NB4 (cell line): ENCODE measurements at places on chromosomes 6 and 20.
A peak's percentile ranks its signal among the peaks of the same experiment; 100 is the strongest.

DNA sequence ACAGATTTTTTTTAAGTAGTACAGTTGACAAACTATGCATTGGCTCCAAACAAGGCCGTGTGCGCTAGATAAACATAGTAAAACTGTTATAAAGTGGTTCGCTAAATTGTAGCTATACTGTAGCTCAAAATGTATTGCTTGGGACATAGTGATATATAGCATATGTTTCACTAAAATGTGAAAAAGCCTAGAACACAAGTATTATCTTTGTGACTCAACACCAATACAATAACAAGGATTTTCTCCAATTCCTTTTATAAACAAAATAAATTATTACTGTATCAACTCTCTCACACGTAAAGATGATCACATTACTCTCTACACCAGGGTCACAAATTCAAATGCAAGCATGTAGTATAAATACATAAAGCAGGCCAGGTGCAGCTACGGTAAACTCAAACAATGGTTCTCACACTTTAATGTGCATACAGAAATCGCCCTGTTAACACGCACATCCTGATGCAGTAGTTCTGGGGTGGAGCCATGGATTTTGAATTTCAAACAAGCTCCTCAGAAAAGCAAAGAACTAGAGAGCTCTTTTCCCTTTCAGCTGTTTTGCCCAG lies 214.6 kb downstream of the GMDS start:
- no peak for DNase-seq

DNA sequence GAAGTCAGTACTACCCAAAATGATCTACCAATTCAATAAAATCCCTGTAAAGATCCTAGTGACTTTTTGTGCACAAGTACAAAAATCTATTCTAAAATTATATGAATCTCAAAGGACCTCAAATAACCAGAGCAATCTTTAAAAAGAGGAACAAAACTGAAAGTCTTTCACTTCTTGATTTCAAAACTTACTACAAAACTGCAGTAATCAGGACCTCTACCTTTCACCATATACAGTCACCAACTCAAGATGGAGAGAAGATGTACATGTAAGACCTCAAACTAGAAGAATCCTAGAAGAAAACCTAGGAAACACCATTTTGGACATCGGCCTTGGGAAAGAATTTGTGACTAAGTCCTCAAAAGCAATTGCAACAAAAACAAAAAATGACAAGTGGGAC lies 109.5 kb upstream of the CD93 start:
- DNase-seq = peak; percentile 65

GRCh38 chr6:43511824-43512415 lies 1.8 kb upstream of the LRRC73 start:
- DNase-seq = peak; percentile 22

DNA sequence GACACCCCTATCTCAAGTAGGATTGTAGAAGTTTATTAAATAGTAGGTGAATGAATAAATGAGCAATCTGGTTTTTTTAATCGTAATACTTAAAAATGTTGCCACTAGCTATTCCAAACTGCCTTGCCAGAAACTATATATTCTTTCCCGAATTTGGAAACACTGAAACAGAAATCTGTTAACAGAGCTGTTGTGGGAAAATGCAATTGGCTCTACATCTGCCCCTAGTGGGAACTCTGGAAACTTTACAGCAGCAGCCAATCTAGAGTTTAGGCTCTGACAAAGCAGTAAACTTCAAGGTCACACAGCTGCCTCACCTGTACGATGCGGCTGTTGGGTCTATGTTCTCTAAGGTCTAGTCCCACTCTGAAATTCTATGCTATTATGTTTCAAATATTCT lies 41.7 kb downstream of the SYNE1 start:
- DNase-seq = no peak

- DNase-seq = no peak
These were observed 549.0 kb downstream of the CDH26 start for GRCh38 chr20:60507087-60507694.

- DNase-seq = no peak
These were observed 1.5 kb downstream of the PRRC2A start for GRCh38 chr6:31621991-31622390.
